ENCODE measurements at places on chromosomes 12 and 14.

- no peak for DNase-seq
These were observed 51.0 kb downstream of the ACTN1 start for GRCh38 chr14:68927956-68928675.

GRCh38 chr12:54682674-54683073, 34.5 kb upstream of the DCD start:
- no peak for DNase-seq

DNA sequence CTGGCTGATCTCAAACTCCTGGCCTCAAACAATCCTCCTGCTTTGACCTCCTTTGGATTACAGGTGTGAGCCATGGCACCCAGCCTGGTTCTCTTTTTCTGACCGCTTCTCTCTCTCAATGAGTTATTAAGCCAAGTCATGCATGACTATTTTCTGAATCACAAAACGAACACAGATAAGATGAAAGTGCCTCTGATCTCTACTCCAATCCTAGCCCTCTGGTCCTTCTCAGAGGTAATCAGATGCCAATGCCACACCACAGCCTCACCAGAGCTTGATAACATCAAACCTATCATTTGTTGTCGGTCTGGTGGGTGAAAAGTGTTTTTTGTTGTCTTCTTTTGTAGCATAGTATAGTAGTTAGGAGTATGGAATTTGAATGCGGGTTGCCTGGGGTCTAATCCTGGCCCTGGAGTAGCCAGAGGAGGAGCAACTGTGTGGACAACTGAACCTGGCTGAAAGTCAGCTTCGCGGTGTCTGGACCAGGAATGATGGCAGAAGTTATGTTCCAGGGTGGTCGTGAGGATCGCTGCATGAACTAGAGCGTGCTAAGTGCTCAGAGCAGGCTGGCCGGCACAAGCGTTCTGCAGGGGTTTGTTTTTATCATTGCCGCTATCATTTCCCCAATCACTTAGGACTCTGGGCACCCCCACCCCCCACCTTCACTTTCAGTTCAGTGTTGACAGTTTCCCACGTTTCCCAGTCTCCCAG, 77.9 kb downstream of the SPRING1 start:
- DNase-seq: peak; percentile 52

GRCh38 chr12:3097186-3097804, 20.1 kb downstream of the TSPAN9 start:
- DNase-seq: no peak

GRCh38 chr12:132131229-132131628, 12.9 kb downstream of the DDX51 start:
- DNase-seq: no peak
